Vagina (tissue), 2 donors: ENCODE measurements at places on chromosomes 6 and 20.
A peak's percentile ranks its signal among the peaks of the same experiment; 100 is the strongest.

GRCh38 chr6:39426073-39426456 is 103.6 kb upstream of the KCNK16 start:
- DNase-seq = peak; percentile 58

DNA sequence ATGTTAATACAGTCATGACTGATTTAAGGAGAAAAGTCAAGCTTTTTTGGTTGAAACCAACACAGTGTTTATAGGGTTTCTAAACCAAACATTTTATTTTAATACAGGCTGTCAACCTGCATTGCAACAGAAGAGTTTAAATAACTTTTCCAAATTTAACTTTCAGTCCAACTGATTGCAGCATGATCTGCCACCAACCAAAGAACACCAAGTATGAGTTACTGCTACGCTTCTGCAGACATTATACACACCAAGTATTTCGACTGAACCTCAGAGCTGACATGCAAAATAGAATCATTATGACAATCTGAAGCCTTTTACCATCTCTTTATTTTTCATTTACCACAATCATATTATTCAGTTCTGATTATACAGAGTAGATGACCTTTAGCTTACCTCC is 151.2 kb upstream of the DST start:
- no peak for DNase-seq

DNA sequence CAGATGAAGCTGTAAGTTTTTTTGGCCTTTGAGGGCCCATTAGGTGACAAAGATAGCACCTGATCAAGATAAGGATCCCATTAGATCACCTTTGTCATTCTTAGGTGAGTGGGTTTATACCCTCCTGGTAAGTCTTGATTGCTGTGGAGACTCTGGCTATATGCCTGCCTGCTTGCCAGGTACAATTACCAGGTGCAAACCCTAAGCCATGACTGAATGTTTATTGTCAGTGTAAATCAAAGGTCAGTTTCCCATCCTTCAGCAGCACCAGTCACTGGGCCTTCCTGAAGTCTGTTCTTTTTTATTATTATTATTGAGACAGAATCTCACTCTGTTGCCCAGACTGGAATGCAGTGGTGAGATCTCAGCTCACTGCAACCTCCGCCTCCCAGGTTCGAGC is 106.4 kb upstream of the FOXO3 start:
- no peak for DNase-seq

DNA sequence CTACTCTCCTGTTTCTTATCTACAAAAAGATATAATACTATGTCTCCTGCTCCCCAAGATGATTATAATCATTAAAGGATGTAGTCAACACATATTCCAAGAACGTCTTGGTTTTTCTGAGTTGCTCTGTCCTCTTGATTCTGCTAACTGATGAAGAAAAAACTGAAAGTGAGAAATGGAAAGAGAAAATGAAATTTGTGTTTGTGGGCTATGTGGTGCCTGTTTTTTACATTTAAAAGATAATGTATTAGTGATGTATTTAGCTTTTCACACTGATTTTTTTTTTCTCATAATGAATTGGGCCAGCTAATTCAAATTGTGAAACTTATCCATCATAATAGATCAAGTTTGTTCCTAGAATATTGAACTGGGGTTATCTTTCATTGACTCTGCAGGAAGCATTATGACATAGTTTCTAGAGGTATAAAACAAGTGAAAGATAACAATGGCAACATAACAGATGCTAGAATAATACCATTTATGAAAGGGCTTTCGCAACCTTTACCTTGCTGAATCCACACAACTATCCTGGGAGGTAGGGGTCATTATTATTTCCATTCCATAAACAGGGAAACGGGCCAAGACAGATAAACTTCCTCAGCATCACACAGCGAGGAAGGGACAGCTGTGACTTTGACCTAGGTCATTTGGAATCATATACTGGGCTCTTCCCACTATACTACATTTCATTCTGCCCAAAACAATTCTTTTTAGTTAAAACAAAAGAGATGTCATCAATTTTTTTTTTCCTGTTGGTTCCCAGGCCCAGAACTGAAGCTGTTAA is 336.7 kb downstream of the GJA1 start:
- no peak for DNase-seq

- DNase-seq = no peak
These were observed 36.0 kb downstream of the ARFGEF2 start for GRCh38 chr20:48957533-48957932.

GRCh38 chr6:149990661-149991471 is 27.1 kb downstream of the ULBP1 start:
- DNase-seq = no peak

DNA sequence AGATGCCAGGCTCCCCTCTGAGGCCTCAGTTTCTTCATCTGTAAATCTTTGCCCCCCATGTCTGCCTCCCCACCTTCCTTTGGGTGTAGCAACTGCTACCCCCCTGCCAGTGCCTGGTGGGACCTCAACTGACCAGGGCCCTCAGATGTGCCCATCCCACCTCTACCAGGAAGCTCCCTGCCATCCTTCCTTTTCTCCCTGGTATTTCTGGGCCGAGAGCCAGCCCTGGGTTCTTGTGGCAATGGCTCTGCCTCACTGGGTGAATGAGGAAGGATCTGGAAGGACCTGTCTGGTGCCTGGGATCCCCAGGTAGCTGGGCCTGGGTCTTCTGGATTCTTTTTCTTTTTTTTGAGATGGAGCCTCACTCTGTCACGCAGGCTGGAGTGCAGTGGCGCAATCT is 141.1 kb upstream of the RNF24 start:
- no peak for DNase-seq

GRCh38 chr6:96651816-96652215 is 88.9 kb downstream of the FHL5 start:
- DNase-seq = no peak

DNA sequence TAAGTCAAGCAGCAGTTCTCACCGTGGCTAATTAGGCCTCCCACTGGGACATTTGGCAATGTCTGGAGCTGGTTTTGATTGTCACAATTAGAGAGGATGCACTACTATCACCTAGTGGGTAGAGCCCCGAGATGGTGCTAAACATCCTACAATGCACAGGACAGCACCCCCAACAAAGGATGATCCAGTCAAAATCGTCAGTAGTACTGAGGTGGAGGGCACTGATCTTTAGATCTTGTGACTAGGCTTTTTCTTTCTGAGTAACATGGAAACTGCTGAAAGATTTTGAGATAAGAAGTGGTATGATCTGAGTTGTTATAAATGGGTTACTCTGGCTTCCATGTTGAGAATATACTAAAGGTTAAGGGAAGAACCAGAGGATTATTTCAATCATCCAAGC is 12.0 kb downstream of the UBD start:
- no peak for DNase-seq

- no peak for DNase-seq
These were observed 83.2 kb downstream of the SOX4 start for GRCh38 chr6:21676769-21677168.

DNA sequence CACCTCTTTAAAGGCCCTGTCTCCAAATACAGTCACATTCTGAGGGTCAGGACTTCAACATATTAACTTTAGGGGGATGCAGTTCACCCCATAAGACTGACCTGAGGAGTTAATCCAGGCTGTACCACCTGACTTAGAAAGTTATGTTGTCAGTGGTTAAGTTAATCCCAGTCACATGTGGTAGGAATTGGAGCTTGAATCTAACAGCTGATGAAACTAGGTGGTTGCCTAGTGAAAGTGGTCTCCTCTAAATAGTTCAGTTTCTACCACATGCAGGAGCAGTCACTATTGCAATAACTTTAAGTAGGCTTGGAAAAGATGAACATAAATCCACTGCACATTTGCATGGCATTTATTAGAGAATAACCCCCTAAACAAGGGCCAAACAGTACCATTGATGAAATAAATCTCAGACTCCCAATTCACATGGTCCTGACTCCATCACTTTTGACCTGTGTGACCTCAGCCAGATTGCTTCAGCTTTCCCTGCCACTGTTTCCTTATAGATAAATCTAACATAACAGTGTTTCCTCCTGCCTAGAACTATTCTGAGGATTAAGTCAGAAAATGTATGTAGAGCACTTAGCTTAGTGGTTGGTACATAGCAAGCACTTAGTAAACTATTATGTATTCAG is 20.1 kb downstream of the SAMD5 start:
- no peak for DNase-seq

- no peak for DNase-seq
These were observed 51.0 kb downstream of the OR2B6 start for GRCh38 chr6:28008053-28008452.

- no peak for DNase-seq
These were observed 94.4 kb upstream of the BEND6 start for GRCh38 chr6:56860475-56860874.

DNA sequence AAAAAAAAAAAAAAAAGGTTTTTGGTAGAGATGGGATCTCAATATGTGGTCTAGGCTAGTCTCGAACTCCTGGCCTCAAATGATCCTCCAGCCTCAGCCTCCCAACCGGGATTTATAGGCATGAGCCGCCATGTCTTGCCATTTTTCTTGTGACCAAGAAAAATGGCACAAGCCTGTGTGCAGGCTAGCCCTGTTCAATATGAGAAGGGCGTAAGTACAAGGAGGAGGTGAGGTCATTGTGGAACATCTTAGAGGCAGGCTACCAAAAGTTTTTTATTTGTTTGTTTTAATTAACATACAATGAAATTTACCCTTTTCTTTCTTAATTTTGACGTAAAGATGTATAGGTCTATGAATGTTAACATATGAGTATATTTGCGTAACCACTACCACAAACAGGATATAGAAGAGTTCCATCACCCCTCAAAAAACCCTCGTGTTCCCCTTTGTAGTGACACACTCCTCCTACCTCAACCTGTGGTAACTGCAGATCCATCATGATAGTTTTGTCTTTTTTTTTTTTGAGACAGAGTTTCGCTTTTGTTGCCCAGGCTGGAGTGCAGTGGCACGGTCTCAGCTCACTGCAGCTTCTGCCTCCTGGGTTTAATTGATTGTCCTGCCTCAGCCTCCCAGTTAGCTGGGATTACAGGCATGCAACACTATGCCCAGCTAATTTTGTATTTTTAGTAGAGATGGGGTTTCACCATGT is 28.3 kb upstream of the KIF3B start:
- DNase-seq = no peak

DNA sequence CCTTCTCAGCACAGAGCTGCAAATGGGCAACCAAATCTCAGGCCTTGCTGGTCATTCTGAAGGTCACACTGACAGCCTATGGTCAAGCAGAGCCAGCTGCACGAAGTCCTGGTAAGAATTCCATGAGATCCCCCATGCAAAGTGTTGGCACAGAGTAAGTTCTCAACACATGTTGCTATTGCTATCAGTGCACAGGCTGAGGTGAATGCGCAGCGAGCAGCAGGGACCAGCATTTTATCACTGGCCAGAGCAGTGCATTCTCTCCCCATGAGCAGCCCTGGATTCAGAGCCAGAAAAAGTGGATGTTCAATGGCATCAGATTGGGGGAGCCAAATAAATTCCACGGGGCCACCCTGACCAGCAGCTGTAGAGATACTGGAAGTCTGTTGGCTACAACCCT is 44.1 kb upstream of the TOP1 start:
- no peak for DNase-seq

DNA sequence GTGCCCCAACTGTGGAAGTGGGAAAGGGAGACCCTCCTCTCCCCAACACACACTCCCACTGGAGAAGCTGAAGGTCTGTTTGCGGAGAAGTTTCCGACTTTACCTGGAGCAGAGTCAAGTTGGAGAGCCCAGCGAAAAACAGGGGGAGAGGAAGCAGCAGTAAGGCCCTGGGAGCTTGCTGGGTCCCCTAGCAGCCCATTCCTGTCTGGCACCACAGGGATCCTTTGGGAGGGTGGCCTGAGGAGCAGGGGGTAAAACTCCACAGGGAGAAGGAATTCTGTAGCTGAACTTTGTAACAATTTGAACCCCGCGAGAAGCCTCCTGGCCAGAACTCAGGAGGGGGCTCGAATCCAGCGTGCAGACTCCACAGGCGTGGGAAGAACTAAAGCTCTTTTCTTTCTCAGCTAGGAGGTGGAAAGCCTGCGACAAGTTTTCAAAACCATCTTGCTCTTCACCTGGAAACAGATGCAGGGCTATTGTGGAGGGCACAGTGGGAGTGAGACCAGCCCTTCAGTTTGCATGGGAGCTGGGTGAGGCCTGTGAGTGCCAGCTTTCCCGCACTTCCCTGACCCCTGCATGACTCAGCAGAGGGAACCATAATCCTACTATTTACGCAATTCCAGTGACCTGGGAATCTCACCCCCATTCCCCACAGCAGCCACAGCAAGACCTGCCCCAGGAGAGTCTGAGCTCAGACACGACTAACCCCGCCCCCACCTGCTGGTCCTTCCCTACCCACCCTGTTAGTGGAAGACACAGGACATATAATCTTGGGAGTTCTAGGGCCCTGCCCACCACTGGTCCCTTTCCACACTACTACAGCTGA is 25.8 kb downstream of the SERPINB9 start:
- DNase-seq = no peak

- DNase-seq = peak; percentile 60
These were observed 343.4 kb downstream of the CDC5L start for GRCh38 chr6:44730771-44731391.

DNA sequence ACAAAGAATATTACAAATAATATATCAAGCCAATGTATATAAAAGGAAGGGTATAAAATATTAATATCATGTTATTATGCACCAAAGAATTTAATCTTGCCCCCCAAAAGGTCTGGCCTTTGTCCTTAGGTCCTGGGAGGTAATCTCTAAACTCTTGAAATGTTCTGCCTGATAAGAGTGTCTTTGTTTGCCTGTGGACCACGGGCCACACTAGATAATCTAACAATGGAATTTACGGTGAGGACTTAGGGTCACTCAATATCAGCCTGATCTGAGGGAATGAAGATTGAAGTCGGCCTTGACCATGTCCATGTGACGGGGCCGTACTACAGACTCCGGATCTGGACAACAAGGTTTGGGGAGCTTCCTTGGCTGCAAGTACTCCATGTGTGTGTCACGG is 42.9 kb downstream of the HUS1B start:
- DNase-seq = no peak

DNA sequence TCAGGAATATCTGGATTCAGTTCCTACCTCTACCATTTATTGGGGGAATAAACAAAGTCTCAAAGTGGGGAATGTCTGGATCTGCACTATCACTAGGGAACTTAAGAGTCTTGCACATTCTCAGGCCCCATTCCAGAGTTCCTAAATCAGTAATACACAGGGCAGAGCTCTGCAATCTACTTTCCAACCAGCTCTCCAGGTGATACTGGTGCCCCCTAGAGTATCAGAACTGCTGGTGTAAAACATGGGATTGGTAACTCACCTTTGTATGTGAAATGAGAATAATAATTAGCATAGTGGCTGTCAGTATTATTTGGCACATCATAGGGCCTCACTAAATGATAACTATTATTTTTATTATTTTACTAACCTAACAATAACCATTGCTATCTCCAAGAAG is 278.8 kb upstream of the IMPG1 start:
- no peak for DNase-seq

- no peak for DNase-seq
These were observed 3.3 kb downstream of the SIM1 start for GRCh38 chr6:100461278-100461916.
